ENCODE measurements at places on chromosomes 1 and 21.
A peak's percentile ranks its signal among the peaks of the same experiment; 100 is the strongest.

DNA sequence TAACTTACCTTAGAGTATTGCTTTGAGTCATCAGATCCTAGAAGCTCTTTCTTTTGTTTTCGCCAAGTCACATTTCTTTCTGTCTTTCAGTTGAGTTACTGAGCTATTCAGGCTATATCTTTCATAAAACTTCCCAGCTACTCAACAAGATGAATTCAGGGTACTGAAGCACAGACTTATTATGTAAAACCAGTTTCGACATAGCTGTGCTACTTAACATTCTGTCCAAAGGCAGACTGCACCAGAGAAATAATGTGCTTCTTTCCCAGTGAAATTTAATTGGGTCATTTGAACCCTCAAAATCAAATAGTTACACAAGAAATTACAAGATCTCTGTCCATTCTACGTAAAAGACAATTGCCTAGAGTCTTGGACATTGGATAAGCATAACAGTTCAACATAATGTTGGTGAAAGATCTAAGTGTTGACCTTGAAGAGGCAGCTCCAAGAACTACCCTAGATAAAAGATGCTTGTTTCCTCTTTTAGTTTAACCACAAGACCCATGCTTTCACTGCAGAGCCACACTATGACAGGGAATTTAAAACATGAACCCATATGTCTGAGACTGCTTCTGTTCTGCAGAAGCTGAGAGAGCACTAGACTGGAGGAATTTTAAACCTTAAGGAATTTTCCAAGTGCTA, 163.2 kb downstream of the LRRC40 start:
- no peak for DNase-seq

- peak; percentile 1 for DNase-seq
Measured at GRCh38 chr1:163104385-163105099, 35.4 kb downstream of the RGS4 start.

DNA sequence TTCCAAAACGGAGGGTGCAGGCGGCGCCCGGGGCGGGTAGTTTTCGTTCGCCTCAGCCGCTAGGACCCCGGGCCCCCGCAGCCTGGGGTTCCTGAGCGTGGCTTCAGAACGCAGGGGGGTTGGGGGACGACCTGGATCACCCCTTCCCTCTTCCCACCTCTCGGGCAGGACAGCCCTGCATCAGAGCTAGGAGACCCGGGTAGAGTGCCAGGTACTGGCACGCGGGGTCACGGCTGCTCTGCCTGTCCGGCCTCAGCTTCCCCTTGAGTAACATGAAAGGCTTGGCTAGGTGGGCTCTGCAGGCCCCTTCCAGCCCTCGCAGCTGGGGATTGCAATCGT, 484 bp downstream of the DFFB start:
- no peak for DNase-seq

DNA sequence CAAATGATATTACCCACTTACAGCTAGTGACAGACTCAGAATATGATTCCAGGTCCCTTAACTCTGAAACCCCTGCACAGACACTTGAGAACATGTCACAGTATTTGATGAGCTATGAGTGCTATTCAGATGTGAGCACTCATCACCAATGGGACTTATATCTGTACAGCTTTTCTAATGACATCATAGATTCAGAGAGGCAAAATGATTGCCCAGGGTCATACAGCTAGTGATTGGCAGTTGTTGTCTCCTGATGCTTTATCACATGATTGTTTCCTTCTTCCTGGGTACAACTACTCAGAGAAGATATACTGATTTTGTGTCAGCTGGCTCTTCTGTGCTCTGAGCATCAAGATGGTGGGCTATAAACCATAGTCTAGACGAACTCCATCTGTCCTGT, 428.0 kb upstream of the BEND5 start:
- no peak for DNase-seq

DNA sequence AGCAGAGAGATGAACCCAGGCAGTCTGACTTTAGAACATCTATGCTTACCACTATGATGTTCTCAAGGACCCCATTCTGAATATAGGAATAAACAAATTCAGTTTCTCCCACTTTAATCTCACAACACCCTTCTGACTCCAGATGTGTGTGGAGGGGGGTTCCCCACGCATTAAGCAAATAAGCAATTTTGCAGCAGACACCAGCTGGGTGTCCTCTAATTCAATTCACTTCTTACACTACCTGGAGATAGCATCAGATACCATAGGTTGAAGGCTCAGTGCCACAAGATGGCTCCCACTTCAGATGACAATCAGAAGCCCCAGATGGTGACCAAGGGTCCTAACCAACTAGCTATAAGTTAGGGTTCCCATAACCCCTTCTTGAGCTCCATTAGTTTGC, 30.3 kb upstream of the CEP350 start:
- DNase-seq, result no peak

GRCh38 chr21:41933313-41934079, 20.3 kb downstream of the C2CD2 start:
- DNase-seq, result peak; percentile 4

DNA sequence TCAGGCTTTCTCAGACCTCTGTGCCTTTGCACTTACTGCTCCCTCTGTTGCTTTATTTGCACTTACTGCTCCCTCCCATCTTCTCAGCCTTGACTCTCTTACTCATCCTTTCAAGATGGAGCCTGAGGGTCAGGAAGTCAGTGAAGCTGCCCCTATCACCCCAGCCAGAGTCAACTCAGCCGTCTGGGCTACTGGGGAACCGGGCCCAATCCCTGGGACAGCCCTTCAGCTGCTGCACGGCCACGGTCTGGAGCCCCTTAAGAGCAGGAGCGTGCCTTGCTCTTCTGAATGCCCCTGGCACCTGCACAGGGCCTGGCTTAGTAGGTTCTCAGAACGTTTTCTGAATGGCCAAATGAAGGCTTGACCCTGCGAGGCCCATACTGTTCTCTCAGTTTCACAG, 244.4 kb downstream of the FOXD2 start:
- DNase-seq, result no peak

- DNase-seq, result no peak
Measured at GRCh38 chr1:147475488-147475887, 65.8 kb upstream of the BCL9 start.

GRCh38 chr1:2258996-2259395, 30.9 kb downstream of the SKI start:
- DNase-seq, result no peak

DNA sequence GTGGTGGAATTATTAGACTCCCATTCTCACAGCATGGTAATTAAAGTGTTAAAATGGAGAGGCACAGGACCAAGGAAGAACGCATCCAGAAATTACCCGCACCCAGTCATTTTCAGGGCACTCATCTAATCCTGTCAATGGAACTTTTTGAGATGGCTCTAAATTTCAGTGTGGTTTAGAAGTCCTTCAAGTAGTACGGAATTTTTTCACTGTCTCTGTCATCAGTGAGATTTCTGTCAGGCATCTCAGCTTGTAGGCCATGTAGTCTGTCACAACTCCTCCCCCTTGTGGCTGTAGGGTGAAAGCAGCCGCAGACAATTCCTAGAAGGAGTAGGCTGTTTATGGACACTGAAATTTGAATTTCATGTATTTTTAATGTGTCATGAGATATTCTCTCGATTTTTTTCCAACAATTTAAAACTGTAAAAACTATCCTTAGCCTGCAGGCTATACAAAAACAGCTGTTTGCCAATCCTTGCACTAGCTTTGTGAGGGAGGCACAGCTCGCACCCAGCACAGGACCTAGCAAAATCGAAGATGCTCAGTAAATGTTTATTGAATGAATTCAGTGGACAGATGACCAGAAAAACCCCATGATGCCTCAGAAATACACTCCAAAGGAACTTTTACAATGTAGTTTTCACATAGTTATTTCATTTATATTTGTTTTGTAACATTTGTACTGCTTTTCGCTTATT, 6.6 kb upstream of the NUP133 start:
- peak; percentile 88 for DNase-seq

GRCh38 chr1:224535641-224536040, 80.5 kb upstream of the CNIH3 start:
- DNase-seq, result no peak

GRCh38 chr21:42690586-42690985, 37.2 kb downstream of the PDE9A start:
- no peak for DNase-seq

GRCh38 chr1:2777424-2778219, 23.9 kb downstream of the TTC34 start:
- no peak for DNase-seq

DNA sequence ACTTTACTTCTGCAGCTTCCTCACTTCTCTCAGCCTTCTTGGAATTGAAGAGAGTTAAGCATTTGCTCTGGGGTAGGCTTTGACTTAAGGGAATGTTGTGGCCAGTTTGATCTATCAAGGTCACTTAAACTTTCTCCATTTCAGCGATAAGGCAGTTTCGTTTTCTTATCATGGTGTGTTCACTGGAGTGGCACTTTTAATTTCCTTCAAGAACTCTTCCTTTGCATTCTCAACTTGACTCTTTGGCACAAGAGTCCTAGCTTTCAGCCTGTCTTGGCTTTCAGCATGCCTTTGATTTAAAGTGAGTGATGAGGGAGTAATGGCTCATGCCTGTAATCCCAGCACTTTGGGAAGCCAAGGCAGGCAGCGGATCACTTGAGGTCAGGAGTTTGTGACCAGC, 38.7 kb downstream of the HS2ST1 start:
- no peak for DNase-seq

- no peak for DNase-seq
Measured at GRCh38 chr1:147080006-147080661, 92.1 kb downstream of the PRKAB2 start.

DNA sequence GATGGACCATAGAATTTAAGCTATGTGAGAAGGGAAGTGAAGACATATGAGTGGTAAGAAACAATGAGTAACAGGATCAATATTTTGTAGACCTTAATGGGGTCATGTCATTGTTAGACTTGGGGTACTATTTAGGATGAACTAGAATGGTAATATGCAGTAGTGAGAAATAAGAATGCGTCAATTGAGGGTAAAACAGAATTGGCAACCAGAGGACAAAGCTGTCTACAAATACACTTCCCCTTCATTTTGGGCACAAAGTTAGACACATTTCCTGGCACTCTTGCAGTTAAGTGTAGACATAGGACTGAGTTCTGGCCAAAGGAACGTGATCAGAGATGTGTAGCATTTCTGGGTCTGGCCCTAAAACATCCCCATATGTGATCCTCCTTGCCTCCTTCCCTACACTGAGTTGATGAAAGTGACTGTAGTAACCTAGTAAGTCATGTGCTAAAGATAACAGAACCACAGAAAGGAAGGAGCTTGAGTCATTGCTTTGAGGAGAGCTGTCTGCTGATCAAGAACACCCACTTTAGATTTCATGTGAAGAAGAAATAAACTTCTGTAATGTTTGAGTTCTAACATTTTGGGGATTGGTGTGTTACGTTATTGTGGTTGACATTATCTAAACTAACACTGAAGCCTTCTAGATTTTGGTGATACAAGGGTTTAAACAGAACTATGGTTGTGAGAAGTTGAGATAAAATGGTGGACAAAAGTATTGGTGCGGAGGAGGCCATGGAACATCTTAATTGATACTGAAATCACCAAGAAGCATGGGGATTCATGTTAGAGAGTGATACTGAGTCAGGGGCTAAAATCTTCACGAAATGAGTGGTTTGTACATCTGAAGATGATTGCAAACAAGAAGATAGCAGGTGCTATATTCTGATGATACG, 41.7 kb downstream of the CD55 start:
- no peak for DNase-seq

- no peak for DNase-seq
Measured at GRCh38 chr1:20265250-20265649, 25.4 kb upstream of the VWA5B1 start.

- DNase-seq, result peak; percentile 34
Measured at GRCh38 chr1:238487931-238488330, 597.2 kb upstream of the ZP4 start.

DNA sequence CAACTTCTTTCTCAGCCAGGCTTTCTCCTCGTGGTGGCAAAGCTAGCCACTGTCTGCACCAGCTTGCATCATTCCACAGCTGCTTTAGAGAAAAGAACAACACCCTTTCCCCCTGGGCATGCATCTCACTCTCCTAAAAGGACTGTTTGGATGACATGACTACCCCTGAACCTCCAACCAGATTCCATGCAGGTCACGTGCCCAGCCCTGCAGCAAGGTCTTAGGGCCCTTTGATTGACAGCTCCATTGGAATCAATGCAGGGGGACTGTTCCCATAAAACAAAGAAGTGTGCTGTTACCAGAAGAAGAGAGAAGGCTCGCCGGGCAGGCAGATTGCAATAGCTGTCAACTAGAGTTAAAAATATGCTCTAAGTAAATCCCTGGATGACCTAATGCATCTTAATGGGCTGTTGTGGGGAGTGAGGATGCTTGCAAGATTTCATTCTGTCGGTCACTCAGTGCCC, 24.4 kb downstream of the KCNA2 start:
- no peak for DNase-seq

DNA sequence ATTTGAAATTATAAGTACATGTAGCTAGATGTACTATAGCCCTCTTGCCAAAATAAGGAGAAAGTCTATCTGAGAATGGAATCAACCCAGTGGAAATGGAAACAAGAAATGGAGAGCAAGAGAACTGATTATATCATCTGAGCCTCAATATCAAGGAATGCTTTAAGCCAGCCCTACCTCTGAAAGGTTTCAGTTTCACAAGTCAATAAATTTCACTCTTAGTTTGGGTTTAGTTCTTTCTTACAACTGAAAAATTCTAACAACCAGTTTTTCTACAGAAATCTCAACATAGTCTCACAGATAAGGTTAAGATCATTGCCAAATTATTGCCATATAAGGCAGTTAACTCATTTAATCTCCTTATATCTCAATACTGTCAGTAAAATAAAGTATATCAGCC, 80.0 kb downstream of the EPS15 start:
- DNase-seq, result no peak

GRCh38 chr1:225700889-225701465, 48.1 kb upstream of the ENAH start:
- no peak for DNase-seq

GRCh38 chr1:169796274-169796810, 1.6 kb upstream of the METTL18 start:
- DNase-seq, result no peak

DNA sequence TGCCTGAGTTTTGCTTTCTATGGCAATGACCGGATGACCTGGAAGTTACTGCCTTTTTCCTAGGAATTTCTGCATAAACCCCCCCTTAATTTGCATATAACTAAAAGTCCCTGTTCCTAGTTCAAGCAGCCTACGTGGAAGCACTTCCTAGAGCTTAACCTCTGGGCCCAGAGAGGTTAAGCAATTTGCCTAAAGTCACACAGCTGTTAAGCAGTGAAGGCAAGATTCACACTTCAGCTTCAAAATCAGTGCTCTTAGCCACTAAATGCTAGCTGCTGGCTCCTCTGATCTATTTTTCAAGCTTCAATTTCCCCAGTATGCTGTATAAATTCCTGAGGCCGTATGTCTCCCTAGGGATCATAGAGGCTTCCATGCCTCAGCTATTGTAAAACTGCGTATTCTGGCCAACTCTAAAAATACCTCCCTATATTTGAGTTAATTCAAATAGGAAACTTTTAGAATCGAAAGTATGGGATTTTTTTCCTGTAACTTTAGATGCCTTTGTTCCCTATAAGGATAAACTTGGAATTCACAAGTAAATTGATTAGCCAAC, 53.1 kb upstream of the CD5L start:
- no peak for DNase-seq

- peak; percentile 45 for DNase-seq
Measured at GRCh38 chr1:160354388-160354985, 11.3 kb downstream of the NCSTN start.

Data from trophoblast cell (in vitro differentiated cells and primary cell).